ENCODE measurements at places on chromosomes 5 and 9.

GRCh38 chr9:18554244-18554643 lies 80.3 kb downstream of the ADAMTSL1 start:
- no peak for DNase-seq

DNA sequence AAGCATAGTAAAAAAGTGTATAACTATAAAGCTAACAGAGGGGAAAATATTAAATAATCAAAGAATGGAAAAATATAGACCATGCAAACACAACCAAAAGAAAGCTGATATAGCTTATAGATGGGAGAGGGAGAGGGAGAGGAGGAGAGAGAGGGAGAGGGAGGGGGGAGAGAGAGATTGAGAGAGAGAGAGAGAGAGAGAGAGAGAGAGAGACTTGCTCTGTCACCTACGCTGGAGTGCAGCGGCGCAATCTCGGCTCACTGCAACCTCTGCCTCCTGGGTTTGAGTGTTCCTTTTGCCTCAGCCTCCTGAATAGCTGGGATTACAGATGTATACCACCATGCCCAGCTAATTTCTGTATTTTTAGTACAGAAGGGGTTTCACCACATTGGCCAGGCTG lies 110.6 kb downstream of the RAPGEF6 start:
- no peak for DNase-seq

GRCh38 chr9:80797831-80798688 lies 891.3 kb downstream of the TLE1 start:
- no peak for DNase-seq

- DNase-seq: no peak
These were observed 10.3 kb upstream of the GLE1 start for GRCh38 chr9:128494108-128494745.

DNA sequence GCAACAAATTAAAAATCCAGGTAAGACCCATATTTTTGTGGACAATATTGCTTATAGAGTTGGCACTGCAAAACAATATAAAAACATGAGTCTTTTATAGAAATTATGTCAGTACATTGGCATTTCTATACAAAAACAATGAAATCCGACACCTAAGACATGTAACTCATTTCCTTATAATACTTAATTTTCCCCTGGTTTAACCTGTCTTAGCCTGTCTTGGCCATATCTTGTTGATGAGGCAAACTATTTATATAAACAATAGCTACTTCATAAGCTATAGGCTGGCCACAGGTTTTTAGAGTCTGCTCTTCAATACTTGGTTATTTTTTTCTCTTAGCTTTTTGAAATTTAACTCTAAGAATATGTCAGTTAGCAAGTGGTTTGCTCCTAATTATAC lies 44.7 kb upstream of the IZUMO3 start:
- DNase-seq: no peak

- DNase-seq: no peak
These were observed 1.2 kb downstream of the ERCC8 start for GRCh38 chr5:60943624-60944023.

- DNase-seq: no peak
These were observed 55.0 kb downstream of the ARHGEF37 start for GRCh38 chr5:149636191-149636860.

- no peak for DNase-seq
These were observed 67.5 kb upstream of the PRLR start for GRCh38 chr5:35297755-35298154.

- no peak for DNase-seq
These were observed 65.3 kb downstream of the TSTD2 start for GRCh38 chr9:97567894-97568202.

GRCh38 chr5:171745602-171746001 lies 40.0 kb upstream of the SMIM23 start:
- no peak for DNase-seq

- DNase-seq: no peak
These were observed 72.0 kb downstream of the ANKRD33B start for GRCh38 chr5:10635867-10636350.

DNA sequence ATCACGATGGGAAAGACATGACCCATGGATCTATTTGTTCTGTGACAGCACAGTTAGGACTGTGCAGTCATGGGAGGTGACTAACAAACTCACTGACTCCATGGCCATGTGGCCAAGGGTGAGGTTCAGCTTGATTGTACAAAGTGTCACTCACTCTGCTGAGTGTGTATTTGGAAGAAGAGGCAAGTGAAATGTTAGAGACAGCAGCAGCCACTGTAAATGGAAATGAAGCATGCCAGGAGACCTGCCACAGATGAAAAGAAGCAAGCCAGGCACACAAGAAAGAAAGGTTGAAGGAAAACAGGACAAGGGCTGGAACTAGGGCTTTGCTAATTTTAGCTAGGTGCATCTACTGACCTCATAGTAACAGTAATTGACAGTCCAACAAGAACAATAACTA lies 42.7 kb upstream of the PALM2AKAP2 start:
- DNase-seq: no peak

Measured in breast epithelium (tissue), 4 donors.